ENCODE measurements at places on chromosomes 16 and 17. TPM values are rescaled to one million over a fixed set of nuclear protein-coding genes. Genes with fewer than 3 reads are reported as not detected.

The GRIN2A gene
- total RNA-seq: 2.1 TPM

The GAST gene
- not detected for total RNA-seq

DNA sequence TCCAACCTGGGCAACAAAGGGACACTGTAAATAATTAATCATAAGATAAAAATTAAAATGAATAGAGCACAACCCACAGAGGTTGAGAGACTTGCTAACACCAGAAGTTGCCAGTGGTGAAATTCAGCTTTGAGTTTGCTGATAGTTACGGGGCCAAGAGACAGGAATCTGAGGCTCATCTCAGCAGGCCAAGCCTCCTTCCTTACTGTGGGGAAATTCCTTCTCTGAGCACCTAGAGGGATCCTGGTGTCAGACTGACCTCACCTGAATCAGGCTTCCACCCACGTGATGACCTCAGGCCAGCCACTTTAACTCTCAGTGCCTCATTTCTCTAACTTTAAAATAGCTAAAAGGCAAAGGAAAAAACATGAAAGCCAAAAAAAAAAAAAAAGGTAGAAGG, 4.7 kb downstream of the ABAT start:
- no peak for DNase-seq

The LUC7L3 gene
- 267 TPM for total RNA-seq

- DNase-seq: no peak
Observed at GRCh38 chr17:76646712-76647111, 3.2 kb upstream of the ST6GALNAC1 start.

The DOC2B gene
- total RNA-seq: 7.3 TPM

GRCh38 chr16:75203096-75203495, 3.9 kb downstream of the CTRB2 start:
- peak; percentile 31 for DNase-seq

Data from suprapubic skin (tissue), 4 donors.